ENCODE measurements at places on chromosomes 7 and 10.

- no peak for DNase-seq
These were observed 402.3 kb upstream of the PCDH15 start for GRCh38 chr10:55203319-55203718.

DNA sequence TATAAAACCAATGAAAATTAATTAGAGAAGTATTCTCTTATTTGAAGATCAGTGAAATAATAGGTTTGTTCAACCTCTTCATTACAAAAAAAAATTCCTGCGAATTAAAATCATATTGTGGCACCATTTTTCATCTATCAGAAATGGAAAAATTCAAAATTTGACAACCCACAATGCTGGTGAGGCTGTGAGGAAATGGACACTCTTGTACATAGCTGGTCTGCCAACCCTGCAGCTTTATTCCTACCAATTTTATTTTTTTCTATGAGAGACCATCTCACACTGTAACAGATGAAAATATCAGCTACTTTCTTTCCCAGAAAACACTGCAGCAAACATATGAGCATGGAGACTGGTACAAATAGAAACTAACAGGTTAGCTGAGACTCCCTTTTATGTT, 208.8 kb upstream of the SEMA3E start:
- DNase-seq, result no peak

DNA sequence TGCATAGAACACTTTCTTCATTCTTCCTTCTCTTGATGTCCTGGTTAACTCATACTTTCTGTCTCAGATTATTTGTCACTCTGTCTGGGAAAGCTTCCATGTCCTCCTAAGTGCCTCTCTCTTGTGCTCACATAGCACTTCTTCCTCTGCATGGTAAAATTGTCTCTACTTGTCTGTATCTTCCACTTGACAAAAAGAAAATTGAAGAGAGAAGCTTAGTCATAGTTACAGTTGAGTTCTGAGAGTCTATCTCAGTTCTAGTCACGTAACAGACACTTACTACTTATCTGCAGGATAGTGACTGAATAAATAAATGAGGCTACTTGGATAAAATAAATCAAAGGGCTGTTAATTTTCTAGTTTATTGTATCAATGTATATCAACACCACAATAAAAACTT, 458.1 kb downstream of the HTR7 start:
- DNase-seq, result no peak

GRCh38 chr10:88642209-88642608, 22.0 kb upstream of the LIPF start:
- no peak for DNase-seq

DNA sequence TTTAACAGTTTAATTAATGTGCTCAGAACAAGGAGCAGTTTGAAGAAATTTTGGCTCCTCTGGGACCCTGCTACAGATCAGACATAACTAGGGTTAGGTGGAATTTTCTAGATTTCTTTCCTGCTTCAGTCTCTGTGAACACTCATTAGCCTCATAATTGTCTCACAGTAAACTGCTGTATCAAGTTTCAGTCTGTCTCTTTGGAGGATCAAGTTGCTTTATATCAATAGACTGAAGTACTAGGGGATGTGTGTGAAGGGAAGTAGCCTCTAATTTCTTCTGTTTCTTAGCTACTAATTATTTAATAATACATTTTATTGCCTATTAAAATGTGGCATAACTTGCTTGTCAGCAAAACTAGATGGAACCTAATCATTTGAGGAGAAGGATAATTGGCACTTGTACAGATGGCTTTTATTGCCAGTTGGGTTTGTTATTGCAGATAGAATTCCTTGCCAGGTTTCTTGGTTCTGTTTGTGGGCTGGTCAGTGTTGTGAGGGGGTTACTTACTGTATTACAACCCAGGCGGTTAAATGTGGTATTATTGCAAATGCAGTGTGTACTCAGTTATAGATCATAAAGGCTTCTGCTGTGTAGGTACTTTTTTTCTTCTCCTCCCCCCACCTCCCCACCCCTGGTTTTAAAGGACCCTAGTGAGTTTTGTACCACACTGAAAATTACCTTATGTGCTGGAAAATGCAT, 758.0 kb downstream of the AUTS2 start:
- DNase-seq, result peak; percentile 79

DNA sequence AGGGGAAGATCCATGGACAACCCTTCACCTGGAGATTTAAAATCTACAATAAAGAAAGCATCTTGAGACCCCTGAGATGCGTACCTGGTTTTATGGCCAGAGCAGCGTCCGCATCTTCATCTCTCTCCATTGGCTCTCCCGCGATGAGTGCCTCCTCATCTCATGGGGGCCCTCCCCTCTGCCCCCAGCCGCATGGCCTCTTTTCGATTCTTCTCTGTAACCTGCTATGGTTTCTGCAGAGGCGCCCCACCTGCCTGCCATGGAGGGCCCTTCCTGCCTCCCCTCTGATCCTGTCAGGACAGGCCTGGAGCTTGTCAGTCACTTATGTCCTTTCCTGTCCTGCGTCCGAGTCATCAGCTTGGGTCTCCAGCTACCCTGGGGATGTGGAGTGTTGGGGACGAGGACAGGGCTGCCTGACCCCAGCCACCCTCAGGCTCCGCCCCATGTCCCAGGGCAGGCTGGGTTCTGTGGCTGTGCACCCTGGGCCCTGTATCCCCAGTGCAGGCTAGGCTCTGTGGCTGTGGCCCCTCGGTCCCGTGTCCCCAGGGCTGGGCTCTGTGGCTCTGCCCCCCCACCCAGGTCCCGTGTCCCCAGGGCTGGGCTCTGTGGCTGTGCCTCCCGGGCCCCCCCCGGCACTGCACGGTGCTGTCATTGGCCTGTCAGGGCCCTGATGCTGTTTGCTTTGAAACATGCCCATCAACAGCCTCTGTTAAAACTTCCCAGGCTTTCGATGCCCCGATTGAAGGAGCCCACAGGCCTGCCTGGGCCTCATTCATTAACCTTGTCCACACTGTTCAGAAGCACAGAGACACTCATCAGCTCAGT, 99.8 kb downstream of the WDR37 start:
- no peak for DNase-seq

GRCh38 chr10:110093722-110094121, 85.9 kb downstream of the ADD3 start:
- no peak for DNase-seq

DNA sequence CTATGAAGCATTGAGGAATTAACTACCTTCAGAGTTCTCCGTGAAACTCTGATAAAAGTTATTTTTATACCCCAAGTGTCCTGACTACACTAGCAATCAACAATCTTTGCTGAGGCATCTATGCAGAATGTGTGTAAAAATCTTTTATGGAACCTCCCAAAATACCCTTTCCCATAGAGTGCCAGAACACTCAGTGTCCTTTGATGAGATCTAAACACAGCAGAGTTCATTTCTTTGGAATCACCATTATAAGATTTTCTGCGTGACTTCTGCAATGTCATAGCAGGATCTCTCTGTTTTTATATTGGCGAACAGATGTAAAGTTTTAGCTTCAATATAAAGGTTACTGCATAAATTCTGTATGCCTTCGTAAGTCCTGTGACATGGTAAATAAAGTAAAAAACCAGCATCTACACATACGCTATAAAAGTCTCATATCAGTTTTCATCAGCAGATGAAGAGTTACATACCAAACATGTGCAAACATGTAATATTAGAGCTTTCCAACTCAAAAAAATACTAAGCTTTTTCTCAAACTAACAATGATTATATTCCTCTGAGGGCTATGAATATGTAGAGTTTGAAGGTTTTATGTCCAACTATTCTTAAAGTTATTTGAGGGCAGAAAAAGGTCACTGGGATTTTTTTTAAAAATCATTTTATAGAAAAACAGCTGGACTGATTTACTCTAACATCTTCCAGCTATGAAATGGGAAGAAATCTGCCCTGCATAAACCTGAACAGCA, 67.2 kb downstream of the SKIDA1 start:
- peak; percentile 69 for DNase-seq

GRCh38 chr10:132810141-132810806, 24.3 kb upstream of the NKX6-2 start:
- peak; percentile 37 for DNase-seq

DNA sequence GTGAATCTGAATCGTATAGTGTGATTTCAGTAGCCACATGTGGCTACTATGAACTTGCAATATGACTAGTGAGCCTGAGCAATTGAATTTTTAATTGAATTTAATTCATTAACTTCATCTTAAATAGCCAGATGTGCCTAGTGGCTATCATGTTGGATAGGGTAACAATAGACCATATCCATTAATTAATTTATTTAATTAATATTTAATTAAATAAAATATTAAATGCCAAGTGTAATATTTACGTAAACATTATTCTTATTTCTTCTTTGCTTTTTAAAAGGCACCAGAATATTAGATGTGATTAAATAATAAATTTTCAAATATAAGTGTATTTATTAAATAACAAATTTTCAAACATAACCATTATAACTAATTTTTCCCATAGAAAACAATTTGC, 354.4 kb downstream of the PLXDC2 start:
- no peak for DNase-seq

GRCh38 chr7:150330211-150330885, 7.0 kb upstream of the ACTR3C start:
- no peak for DNase-seq

GRCh38 chr7:20441346-20441745, 110.6 kb downstream of the ITGB8 start:
- no peak for DNase-seq

DNA sequence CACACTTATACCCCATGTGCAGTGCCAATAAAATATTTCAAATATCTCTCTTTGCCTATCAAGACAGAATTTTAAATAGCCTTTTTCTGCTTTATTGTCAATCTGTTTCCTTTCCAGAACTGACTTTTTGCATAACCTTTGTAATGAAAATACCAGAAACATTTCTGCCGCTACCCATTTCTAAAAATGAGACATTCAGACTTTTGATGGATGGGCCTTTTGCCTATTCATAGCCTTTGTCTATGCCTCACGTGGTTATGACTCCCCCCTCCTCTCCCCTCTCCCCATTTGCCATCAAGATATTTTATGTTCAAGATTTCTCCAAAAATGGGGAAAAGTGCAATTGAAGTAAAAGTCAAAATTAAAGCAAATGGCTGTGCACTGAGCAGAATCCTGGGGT, 5.9 kb downstream of the PPP1R17 start:
- DNase-seq, result no peak

- peak; percentile 43 for DNase-seq
These were observed 609.4 kb upstream of the PCDH15 start for GRCh38 chr10:55410415-55410885.

DNA sequence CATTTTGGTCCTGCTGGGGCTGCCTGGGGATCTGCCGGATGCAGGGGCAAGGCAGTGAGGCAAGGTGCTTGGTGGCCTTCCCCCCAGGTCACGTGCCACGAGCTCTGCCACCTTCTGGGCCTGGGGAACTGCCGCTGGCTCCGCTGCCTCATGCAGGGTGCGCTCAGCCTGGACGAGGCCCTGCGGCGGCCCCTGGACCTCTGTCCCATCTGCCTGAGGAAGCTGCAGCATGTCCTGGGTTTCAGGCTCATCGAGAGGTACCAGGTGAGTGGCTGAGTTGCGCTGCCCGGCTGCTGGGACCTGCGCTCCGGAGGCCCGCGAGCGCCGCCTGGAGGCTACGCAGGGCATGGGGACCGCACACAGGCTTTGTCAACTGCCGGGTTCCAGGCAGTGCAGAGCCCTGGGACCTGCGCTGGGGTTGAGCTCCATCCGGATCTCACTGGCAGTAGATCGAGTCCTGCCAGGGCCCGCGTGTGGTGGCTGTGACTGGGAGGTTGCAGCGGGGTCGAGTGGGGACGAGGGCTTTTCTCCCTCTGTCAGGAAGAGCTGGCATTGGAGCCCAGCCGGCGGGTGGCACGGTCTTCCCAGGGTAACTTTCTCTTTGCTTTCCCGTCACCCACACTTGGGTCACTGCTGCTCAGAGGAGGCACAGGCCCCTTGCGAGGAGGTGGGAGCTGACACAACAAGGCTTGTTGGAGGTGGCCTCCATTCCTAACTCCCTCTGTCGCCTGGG, 21.7 kb downstream of the AMZ1 start:
- DNase-seq, result peak; percentile 81

DNA sequence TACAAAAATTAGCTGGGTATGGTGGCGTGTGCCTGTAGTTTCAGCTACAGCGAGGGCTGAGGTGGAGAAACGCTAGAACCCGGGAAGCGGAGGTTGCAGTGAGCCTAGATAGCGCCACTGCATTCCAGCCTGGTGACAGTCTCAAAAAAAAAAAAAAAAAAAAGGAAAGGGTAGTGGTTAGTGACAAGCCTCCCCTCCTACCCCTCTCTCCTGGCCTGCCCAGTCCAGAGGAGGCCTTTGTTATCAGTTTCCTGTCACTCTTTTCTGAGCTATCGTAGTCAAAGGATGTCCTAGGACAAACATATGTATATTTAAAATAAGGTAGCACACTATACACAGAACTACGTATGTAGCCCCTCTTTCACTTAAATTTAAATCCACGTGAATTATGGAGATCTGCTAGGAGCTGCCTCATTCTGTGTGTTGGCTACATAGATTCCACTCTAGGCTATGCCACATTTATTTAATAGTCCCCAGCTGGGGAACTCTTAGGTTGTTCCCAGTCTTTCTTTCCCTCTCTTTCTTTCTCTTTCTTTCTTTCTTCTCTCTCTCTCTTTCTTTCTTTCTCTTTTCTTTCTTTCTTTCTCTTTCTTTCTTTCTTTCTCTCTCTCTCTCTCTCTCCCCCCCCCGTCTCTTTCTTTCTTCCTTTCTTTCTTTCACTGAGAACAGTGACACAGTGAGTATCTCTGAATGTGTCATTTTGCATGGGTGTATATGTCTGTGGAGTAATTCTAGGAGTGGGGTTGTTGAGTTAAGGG, 3.9 kb downstream of the TSPAN15 start:
- no peak for DNase-seq

DNA sequence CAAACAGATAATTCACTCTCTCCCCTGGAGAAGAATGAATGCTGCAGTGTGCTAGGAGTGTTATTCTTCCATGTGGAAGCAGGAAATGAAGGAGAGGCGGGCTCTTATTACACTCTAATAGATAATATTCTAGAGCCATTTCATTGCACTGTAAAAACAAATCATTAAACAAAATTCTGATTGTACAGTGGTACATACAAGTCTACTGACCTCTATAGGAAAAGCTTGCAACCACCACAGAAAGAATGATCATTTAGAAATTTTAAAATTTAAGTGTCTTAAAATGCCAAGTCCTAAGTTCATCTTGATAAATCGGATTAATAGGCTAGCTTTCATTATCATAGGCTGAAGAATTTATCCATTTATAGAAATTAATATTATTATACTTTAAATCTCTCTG, 960.3 kb upstream of the LRRN3 start:
- DNase-seq, result no peak

DNA sequence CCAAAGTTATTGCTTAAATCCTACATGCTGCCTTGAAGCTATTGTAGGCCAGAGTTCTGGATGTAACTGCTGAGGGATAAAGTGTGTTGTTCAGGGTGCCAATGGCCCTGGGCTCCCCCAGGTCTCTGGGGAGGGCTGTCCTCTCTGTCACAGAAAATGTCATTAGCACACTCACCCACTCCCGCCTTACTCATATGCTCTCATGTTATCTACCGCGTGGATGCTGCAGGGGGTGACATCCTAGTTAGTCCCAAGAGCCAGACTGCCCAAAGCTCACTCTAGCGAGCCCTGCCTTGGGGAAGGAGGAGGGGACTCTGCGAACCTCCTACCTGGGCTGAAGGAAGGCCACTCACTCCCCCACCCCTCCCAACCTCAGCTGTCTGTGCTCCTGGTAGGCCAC, 122.5 kb downstream of the FRMD4A start:
- DNase-seq, result no peak

GRCh38 chr7:66307591-66308215, 102.6 kb downstream of the TPST1 start:
- no peak for DNase-seq

All from kidney (tissue), 22 donors.